ENCODE measurements at places on chromosomes 5 and 9.

GRCh38 chr9:107178293-107178692 is 104.8 kb upstream of the RAD23B start:
- DNase-seq = no peak

- no peak for DNase-seq
These were observed 233.1 kb upstream of the RASA1 start for GRCh38 chr5:87034557-87034956.

GRCh38 chr9:131370638-131371037 is 23.2 kb upstream of the PRRC2B start:
- DNase-seq = no peak

- no peak for DNase-seq
These were observed 204.8 kb upstream of the RASEF start for GRCh38 chr9:83267741-83268140.

- DNase-seq = no peak
These were observed 244.5 kb downstream of the NR2F1-AS1 start for GRCh38 chr5:93336330-93337110.

GRCh38 chr5:78534148-78534904 is 114.2 kb downstream of the LHFPL2 start:
- no peak for DNase-seq

- no peak for DNase-seq
These were observed 96.1 kb upstream of the APC start for GRCh38 chr5:112641515-112642110.

DNA sequence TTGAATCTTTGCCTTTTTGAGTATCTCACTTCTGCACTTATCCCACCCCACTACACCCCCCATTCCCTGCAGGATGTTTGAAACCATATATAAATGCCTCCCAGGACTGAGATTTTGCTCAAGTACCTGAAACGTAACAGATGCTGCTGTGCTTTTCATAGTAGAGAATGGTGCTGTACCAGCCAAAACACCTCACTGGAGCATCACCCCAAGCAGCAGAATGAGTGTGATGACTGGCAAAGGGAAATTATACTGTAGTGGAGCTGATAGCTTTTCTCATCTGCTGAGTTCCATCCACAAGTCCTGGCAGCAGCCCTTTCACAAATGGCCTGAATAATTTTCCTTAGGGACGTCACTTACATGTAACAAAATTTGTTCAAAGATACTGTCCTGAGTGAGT is 246.1 kb downstream of the KDM4C start:
- no peak for DNase-seq

DNA sequence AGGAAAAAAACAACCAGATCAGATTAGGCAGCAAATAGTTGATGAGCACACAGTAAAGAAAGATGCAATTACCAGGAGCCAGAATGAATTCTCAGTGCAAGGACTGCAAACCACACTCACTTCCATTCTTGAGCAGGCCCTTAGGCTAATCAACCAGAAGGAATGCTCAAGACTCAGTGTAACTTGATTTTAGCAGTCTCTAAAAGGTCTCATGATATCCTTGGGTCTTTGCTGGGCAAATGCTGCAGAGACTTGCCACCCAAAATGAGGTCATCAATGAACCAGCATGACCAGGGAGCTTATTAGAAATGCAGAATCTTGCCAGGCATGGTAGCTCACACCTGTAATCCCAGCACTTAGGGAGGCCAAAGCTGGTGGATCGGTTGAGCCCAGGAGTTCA is 20.1 kb upstream of the TMEM245 start:
- DNase-seq = no peak

- DNase-seq = no peak
These were observed 1.0 kb downstream of the BASP1 start for GRCh38 chr5:17218353-17219005.

Data from stomach (tissue), 19 donors.